ENCODE measurements at places on chromosomes 16 and 17. TPM values are rescaled to one million over a fixed set of nuclear protein-coding genes. Genes with fewer than 3 reads are reported as not detected.

DNA sequence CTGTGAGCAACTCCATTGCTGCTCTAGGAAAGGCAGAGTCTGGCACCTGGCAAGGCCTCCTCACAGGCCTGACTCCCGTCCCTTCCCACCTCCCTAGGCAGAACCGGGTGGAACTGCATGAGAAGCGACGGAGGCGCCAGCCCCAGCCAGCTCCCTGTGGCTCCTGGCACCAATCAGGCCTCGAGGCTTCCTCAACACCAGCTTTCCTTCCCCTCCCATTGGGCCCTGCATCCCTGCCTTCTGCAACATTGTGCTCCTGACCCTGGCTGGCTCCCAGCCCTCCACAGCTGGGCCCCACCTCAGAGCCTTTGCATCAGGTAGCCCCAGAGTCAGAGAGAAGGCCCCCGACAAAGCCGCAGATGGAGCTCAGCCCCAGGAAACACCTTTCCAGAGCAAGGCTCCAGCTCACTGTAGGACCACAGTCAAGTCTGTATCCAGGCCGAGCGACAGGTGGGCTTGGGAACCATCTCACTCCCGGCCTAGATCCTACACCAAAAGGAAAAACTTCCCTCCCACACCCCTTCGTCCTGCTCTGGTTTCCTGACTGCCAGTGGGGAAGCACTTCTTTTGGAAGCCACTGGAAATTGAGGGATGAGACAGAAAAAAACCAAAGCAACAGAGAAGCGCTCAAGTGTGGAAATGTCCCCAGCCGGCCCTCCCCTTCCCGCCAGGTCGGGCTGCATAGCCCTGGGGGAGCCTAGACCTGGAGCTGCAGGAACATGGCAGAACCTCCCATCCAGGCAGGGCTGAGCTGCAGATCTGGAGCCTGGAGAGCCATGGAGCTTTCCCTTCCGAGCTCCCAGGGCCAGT, 31.0 kb downstream of the LRRC75A start:
- no peak for DNase-seq

GRCh38 chr16:67504031-67505021, 21.0 kb upstream of the AGRP start:
- DNase-seq, result peak; percentile 89

DNA sequence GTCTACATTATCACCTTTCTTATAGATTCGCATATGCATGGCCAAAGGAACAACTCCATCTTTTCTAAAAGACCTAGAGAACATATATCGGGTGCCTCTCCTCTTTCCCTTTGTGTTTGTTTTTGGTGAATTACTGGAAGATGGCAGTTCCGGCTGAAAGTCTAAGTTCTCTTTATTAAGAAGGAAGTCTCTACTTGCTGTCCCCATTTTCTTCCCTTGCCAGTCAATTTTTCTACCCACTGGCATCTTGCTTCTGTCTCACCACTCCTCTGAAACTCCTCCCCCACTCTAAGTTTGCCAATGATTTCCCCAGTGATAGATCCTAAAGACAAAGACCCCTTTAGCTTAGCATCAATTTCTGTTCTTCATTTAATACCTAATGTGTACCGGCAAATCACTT, 93.9 kb upstream of the CORO6 start:
- DNase-seq, result no peak

GRCh38 chr17:17042851-17043460, 699 bp downstream of the MPRIP start:
- DNase-seq, result peak; percentile 77

Gene TPPP3
- 39.3 TPM for total RNA-seq

DNA sequence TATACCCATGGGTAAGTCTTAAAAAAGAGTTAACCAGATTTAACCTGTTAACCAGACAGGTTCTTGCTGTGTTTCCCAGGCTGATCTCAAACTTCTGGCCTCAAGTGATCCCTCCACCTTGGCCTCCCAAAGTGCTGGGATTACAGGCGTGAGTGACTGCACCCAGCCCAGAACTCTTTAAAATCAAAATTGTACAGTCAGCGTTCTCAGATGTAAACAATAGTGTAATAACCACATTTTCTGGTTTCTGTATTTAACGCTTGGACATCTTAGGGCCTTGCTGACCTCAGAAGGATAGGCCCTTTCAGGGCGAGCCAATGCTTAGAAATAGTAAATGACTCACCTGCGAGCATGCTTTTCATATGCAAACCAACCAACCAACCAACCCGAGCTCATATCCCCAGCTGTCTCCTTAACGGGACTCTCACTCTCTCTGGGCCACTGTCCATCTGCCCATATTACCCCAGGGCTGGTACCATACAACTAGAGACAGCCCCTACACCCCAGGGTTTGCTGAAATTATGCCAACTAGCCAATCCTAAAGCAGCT, 415.0 kb upstream of the XYLT1 start:
- no peak for DNase-seq

GRCh38 chr16:4631444-4631843, 6.8 kb downstream of the MGRN1 start:
- DNase-seq, result no peak

GRCh38 chr17:39239640-39240314, 14.0 kb upstream of the STAC2 start:
- DNase-seq, result peak; percentile 73

- no peak for DNase-seq
Observed at GRCh38 chr17:40268141-40268712, 19.5 kb upstream of the CDC6 start.

DNA sequence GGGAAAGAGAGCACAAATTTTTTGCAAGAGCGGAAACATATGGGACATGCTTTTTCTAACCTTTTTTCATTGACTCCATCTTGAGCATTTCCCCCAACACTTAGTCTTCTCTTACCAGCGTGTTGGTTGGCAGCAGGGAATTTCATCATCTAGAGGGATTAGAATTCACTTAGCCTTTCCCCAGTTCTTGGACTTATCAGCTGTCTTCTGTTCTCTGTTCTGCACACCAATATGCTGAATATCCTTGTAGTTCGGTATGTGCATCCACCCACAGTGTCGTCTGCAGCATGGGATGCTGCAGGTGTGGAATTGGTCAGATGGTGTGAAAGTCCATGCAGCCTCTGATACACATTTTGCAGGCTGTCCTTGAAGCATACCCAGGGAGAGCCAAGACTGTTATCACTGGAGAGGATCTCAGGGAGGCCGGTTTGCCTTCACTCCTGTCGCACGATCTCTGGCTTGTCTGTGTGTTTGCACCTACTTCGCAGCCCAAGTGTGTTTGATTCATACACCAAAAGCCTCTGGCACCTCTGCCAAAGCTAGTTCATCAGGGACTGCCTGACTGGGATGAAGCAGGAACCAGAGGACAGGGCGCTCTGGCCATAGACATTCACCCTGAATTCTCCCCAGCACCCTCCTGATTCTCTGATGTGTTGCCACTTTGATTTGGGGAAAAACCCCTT, 93.3 kb downstream of the SOCS1 start:
- DNase-seq, result no peak

DNA sequence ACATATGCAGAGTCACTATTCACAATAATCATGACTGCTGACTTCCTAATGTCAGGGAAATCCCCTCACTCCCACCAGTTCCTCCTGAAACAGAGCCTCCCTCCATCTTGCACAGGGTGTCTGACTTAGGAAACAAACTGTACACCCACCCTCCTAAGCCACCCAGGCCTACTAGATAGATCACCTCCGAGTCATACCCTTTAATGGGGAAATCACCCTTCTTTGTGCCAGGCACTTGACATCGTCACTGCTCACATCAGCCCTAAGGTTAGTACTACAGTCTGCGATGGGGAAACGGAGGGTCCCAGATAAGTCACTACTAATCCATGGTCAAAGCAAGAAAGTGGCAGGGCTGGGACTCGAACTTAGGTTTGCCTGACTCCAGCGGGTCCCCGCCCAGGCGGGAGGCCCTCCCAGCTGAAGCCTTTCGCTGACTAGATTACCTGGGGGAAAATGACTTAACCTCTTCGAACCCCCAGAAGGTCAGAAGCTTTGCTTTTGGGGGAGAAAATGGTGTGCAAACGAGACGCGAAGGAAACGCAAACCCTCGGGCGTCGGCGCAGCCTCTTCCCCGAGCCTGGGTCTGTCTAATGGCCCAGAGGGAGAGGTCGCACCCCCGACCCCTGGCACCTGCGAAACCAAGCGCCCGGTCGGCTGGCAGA, 3.4 kb upstream of the MLLT6 start:
- DNase-seq, result no peak

Gene RCVRN
- total RNA-seq, result 0.33 TPM

GRCh38 chr16:84022644-84023043, 20.0 kb downstream of the SLC38A8 start:
- no peak for DNase-seq

Gene PLSCR3
- 31.8 TPM for total RNA-seq

- no peak for DNase-seq
Observed at GRCh38 chr17:82753201-82753464, 1.3 kb downstream of the TBCD start.

DNA sequence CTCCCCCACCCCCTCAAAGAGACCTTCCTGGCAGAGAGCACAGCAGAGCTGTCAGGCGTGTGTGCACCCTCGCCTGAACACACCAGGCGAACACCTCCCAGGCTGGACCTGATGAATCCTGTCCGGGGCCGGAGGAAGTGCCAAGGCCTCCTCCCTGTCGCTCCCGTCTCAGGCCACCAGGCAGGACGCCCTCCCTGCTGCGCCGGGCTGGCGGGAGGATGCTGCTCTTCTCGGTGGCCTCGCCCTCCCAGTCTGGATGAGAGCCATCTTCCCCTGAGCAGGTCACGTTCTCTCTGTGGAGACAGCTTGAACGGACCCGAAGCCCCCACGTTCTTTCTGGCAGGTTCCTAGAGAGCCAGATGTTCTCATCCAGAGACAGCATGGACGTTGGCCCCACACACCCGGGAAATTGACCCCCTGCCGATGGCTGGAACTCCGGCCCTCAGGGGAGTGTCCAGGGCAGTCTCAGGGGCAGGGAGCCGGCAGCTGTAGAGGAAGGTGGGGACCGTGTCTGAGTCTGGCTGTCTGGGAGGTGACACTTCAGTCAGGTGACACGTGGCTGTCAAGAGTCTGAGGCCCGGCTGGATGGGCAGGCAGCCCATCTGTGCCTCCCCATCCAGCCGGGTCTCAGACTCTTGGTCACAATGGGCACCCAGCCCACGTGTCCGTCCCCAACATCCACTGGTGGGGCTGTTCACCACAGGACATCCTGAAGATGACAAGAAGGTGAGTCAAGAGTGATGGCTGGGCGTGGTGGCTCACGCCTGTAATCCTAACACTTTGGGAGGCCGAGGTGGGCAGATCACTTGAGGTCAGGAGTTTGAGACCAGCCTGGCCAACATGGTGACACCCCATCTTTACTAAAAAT, 5.0 kb upstream of the TIMP2 start:
- DNase-seq, result no peak

Gene ITGA2B
- total RNA-seq, result 1.4 TPM

DNA sequence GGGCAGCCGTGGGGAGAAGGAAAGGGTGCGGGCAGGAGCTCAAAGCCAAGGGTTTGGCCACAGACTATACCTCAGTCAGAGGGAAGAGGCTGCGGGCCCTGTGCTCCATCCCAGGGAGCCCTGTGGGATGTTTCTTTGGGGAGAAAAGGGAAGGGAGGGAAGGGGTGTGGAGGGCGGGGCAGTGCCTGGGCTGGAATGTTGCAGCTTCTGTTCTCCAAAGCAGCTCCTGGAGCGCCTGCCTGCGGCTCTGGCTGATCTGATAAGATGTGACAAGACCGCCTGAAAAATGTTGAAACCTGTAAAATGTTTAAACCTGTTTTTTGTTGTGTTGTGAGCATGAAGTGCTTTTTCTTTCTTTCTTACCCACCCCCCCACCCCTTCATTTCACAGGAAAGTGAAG, 32.8 kb downstream of the WNT3 start:
- no peak for DNase-seq

- DNase-seq, result no peak
Observed at GRCh38 chr16:24978370-24978914, 36.7 kb downstream of the ARHGAP17 start.

Gene SMPD3
- 0.23 TPM for total RNA-seq

DNA sequence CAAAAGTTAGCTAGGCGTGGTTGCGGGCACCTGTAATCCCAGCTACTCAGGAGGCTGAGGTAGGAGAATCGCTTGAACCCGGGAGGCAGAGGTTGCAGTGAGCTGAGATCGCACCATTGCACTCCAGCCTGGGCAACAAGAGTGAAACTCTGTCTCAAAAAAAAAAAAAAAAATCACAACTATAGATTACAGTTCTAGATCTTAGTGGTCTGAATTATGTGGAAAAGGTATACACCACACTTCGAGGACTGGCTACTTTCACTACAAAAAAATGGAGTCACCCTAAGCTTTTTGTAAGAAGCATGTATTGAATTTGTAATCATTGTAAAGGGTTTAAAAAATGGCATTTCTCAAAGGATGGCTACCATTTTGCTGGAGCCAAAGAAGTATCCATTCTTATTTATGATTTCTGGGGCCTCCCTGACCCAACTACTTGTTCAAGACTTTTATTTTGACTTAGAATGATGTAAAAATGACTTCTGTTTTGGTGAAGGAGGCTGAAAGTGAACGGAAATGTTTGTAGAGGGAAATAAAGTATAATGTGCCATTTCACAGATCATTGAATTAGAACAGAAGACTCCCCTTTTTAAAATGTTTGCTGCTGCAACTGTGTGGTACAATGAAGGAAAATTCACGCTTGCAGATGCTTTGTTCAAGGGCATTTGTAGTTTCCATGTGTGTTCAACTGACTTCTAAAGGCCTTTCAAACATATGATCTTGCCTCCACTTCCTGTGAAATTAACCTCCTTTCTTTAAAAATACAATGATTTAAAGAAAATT, 37.1 kb upstream of the NOL11 start:
- no peak for DNase-seq

GRCh38 chr16:48556913-48557351, 53.0 kb downstream of the N4BP1 start:
- DNase-seq, result no peak

GRCh38 chr17:77420804-77421629, 280.2 kb downstream of the SEC14L1 start:
- DNase-seq, result peak; percentile 83

DNA sequence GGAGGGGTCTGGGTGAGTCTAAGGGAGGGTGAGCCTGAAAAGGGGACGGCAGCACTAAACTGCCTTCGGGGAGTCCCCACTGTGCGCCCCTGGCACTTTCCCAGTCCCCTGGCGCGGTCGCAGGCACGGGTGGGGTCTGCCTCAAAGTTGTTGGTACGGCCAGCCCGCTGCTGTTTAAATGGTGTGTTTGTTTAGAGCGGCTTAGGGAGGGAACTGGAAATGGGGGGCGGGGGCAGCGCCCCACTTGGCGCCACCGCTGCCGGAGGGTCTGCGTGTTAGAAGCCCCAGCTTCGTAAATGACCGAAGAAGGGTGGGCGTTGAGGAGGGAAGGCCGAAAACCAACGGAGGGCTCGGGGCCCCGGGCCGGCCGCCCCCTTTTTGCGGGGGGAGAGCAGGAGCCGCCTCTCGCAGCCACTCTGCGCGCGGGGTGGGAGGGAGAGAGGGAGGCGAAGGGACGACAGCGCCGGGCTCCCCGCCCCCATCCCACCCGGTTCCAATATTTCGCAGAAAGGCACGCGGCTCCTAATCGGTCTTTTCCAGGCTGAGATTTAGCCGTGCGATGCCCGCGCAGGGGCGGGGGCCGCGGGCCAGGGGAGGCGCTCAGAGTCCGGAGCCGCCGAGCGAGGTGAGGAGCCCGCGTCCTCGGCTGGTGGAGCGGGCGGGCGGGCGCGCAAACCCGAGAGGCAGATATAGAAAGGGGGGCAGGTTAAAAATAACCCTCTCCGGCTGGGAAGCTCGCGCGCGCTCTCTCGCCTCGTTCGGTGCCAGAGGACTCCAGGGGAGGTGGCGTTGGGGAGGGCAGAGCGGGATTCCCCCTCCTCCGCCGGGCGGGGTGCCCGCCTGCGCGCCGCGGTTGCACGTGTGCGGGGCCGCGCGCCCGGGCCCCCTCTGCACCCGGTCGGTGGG, 54.9 kb downstream of the SREBF1 start:
- DNase-seq, result peak; percentile 90
